ENCODE measurements at places on chromosomes 12 and 14.

DNA sequence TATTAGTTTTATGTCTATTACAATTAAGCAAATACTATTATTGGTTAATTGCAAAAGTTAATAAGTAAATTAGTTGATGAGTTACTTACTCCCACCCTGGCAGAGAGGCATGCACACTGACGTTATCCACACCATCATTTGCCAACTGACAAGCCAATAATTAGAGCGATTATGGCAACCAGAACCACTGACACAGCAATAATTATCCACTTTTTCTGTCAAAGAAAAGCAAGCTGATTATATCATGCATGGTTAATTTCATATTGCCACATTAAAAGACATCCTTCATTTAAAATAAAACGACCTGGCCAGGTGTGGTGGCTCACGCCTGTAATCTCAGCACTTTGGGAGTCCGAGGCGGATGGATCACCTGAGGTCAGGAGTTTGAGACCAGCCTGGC, 43.1 kb downstream of the STX2 start:
- DNase-seq, result no peak

GRCh38 chr14:35285168-35286002, 6.8 kb upstream of the PSMA6 start:
- peak; percentile 16 for DNase-seq

DNA sequence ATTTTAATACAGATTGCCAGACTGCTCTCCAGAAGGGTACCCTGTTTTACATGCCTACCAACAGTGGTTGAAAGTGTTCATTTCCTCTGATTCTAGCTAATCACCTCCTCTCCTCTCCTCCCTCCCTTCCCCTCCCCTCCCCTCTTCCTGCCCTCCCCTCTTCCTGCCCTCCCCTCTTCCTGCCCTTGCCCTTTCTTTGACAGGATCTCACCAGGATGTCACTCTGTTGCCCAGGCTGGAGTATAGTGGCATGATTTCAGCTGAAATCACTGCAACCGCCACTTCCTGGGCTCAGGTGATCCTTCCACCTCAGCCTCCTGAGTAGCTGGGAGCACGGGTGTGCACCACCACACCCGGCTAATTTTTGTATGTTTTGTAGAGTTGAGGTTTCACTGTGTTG, 24.7 kb downstream of the APAF1 start:
- no peak for DNase-seq

DNA sequence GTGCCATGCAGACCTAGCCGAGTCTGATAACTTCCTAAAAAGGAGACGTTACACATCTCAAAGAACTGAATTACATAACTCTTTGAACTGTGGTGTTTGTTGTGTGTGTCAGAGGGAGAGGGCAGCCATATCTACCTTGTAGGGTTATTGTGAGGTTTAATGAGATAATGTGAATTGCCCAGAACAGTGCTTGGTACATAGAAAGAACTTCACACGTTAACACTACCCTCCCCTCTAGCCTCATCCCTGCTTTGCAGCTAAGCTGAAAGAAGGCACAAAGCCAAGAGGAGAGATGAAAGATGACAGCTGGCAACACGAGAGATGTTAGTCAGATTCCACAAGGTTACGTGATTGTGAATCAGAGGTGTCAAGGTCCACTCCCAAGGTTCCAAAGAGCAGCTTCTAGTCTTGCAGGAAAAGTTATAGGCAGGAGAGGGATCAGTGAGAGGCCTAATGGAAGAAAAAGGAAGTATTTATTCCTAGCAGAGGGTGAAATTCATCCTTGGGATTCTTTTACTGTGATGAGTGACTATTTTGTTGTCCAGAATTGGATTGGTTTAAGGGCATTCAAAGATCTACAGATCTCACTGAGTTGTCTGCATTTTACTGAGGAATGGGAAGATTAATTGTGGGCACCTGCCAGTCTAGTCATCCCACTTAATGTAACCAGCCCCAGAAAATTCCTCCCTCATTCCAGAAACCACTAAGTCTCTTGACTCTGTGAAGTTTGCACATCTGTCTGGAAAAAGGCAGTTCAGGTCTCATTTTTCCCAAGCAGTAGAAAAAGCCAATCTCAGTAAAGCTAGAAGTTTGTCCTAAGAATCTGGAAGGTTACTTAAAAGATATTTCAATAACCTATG, 25.9 kb upstream of the WNK1 start:
- DNase-seq, result no peak

DNA sequence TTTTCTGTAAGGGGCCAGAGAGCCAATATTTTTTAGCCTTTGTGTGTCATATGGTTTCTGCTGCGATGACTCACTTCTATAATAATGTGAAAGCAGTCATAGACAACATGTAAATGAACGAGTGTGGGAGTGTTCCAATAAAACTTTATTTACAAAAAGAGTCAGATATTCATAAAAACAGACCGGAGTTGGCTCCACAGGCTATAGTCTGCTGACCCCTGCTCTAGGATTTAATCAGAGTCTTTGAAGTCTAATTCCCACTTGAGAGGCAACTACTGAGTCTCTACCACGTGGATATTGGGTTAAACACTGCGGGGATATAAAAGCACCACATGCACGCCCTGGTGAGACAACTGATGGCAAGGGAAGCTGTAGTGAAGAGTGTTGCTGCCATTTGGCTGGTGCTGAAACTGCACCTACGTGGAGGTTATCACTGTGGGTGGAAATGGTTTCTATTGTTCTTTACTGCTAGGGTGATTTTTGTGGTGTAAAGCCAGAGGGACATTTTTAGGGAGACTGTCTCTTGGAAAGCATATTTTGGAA, 3.6 kb upstream of the NINJ2 start:
- DNase-seq, result no peak
